Urinary bladder (tissue), 4 donors: ENCODE measurements at places on chromosomes 4 and X. TPM values are rescaled to one million over a fixed set of nuclear protein-coding genes. Genes with fewer than 3 reads are reported as not detected.

DNA sequence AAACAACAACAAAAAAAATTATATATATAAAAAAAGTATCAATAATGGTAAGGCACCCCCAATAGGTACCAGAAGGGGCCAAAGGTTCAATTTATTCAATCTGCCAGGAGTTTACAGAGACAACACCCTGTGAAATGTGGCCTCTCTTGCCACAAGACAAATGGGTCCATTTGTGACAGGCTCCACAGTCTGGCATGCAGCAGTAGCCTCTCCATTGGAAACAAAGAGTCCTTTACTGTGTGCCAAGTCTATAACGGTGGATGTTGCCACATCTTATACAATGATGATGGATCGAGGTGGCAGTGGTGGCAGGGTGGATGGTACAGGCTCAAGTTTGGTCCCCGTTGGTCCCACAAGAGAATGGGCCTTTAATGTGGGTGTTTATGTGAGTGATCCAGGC is 70.1 kb upstream of the SH3RF1 start:
- DNase-seq: no peak

DNA sequence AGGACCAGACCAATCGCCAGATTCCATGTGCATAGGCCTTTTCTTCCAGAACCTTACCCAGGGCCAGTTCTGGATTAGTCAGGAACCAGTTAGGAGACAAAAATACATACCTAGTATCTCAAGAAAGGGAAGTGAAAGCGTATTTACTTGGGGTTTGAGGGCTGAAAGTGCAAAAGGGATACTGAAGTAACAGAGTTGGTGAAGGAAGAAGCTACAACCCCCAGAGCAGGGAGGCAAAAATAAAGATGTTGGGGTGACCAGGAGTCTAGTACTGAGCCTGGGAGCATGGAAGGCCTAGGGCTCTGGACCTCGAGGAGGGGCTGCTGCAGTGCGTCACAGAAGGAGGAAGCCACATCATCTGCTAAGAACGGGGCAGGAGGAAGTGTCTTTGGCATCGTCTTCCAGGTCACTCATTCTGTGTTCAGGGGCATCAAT is 38.3 kb downstream of the TKTL1 start:
- DNase-seq: no peak

- DNase-seq: no peak
These were observed 209.1 kb downstream of the NAF1 start for GRCh38 chr4:162957521-162958143.

DNA sequence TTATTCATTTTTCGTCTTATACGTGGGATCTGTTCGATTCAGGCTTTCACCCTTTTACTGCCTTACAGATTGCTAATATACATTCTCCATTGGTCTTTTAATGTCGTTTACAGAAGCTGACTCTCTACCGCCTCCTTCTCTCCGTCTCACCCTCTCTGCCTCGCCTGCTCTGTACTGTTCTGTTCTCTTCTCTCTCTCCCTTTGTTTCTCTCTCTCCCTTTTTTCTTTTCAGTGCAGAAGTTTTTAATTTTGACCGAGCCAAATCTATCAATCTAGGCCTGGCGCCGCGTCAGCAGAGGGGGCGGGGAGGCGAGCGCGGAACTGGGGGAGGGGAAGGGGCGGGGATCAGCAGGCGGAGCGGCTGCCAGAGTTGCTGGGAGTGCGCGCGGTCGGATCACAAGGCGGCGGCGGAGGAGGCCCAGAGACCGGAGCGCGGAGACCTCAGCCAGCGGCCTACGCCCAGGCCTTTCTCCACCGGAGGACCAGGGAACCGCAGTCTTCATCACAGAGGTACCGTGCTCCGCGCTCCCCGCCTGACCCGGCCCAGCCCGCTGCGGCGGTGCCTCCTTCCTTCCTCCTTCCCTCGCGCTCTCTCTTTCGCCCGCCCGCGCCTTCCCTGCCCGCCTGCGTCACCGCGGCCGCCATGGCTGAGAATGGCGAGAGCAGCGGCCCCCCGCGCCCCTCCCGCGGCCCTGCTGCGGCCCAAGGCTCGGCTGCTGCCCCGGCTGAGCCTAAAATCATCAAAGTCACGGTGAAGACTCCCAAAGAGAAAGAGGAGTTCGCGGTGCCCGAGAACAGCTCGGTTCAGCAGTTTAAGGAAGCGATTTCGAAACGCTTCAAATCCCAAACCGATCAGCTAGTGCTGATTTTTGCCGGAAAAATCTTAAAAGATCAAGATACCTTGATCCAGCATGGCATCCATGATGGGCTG is at the start of gene UBQLN2:
Gene UBQLN2, plus strand, starts transcription at position 397 of the 931 bp plus-strand sequence. Its CDS starts 247 bp downstream, at position 644.
- DNase-seq: peak; percentile 55

PLAC1 gene
- 14.5 TPM for total RNA-seq

ASB12 gene
- total RNA-seq: 0.21 TPM

DBET gene
- total RNA-seq: not detected

USP17L20 gene
- not detected for total RNA-seq

UGT2B15 gene
- total RNA-seq: 0.26 TPM
